Stimulated activated naive CD4-positive, alpha-beta T cell (primary cell): ENCODE measurements at places on chromosomes 2 and 18.

GRCh38 chr2:126831234-126832005 lies 67.3 kb upstream of the TEX51 start:
- DNase-seq, result no peak

GRCh38 chr2:141316606-141317005 lies 814.2 kb downstream of the LRP1B start:
- no peak for DNase-seq

DNA sequence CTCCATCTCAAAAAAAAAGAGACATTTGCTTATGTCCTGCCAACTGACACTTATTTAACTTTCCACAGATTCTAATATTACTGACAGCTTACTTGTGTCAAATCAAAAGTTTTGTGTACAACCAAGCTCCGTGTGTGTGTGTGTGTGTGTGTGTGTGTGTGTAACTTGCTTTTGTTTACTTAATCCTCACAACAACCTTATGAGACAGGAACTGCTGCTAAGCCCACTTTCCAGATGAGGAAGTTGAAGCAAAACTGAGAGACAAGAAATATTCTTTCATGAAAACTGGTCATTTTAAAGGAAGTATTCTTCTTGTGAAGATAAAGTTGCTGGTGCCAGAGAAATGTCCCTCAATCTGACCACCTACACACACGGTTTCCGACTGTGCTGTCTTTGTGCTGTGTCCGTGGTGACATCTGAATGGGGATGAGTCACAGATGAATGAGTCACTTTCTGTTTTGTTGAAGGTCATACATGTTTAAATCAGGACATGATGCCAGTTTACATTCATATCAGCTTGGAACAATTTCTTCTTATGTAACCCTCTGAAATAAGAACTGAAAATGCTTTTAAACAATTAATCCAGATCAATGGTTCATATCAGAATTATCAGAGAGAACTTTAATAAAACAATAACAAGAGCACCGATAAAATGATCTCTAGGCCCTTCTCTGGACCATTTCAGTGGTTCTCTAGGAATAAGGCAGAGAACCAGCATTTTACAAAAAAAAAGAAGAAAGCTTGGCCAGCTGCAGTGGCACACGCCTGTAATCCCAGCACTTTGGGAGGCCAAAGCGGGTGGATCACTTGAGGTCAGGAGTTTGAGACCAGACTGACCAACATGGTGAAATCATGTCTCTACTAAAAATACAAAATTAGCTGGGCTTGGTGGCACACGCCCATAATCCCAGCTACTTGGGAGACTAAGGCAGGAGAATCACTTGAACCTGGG lies 95.5 kb downstream of the THNSL2 start:
- no peak for DNase-seq

- no peak for DNase-seq
These were observed 54.5 kb downstream of the USP37 start for GRCh38 chr2:218513676-218514075.

- no peak for DNase-seq
These were observed 74.6 kb upstream of the GPC1 start for GRCh38 chr2:240360645-240361475.
